ENCODE measurements at places on chromosomes 1 and 21.

DNA sequence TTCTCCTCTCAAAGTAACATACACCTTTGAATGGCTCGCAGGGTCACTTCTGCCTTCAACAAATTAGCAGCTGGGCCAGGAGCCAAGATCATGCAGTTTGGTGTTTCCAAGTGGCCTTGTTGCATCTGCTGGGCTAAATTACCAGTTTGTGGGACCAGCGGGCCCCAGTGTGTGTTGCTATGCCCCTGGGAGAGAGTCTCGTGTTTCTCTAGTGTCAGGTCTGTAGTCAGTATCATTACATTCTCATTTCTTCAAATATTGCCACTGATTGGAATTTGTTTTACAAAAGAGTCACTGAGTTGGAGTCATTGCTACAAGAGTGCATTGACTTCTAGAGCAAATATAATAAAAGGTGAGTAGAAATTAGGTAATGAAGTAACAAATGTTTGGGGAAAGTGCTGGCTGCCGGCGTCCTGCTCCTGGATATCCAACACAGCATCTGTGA, 35.5 kb downstream of the RHOU start:
- no peak for DNase-seq

DNA sequence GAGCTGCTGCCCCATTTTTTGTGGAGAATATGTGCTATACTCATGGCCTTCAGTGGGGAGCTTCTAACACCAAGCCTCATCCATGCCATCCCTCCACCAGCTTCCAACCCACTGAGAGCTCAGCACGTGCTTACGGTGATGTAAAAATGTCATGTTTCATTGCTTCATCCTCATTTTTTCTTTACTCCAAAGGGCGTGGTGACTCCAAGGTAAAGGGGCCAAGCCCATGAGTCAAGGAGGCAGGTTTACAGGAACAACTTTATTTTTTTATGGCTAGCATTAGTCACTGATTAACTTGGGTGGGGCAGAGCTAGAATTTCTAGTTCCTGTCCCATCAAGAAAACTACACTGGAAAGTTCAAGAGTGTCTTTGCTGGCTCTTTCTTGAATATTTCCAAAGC, at the start of gene C1orf226:
Gene C1orf226, plus strand, starts transcription at position 346 of the 400 bp plus-strand sequence. CDS start 174 bp downstream, outside the sequence.
- DNase-seq: no peak

DNA sequence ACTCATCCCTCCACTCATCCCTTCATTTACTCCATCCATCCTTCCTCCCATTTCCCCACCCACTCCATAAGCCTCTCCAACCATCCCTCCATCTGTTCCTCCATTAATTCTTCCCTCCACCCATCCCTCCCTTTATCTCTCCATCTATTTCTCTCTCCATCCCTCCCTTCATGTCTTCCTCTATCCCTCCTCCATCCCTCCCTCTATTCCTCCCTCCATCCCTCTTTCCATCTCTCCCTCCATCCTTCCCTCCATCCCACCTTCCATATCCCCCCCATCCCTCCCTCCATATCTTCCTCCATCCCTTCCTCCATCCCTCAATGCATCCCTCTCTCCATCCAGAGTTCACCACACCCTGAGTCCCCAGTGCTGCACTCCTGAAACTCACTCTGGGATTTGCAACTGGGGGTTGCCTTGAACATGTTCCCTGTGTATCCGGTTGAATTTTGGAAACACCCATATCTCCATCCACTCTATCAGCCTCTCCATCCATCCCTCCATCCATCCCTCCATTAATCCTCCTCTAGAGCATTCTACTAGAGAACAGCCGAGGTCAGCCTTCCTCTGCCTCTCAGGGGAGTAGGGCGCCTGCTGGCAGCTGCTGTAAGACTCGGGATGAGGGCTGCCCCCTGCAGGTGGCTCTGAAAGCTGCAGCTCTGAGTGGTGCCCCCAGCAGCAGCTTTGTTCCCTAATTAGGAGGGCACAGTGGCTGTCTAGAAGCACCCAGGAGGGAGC, 39.4 kb downstream of the ABCG1 start:
- peak; percentile 63 for DNase-seq

GRCh38 chr1:219708919-219709543, 96.1 kb upstream of the ZC3H11B start:
- no peak for DNase-seq

DNA sequence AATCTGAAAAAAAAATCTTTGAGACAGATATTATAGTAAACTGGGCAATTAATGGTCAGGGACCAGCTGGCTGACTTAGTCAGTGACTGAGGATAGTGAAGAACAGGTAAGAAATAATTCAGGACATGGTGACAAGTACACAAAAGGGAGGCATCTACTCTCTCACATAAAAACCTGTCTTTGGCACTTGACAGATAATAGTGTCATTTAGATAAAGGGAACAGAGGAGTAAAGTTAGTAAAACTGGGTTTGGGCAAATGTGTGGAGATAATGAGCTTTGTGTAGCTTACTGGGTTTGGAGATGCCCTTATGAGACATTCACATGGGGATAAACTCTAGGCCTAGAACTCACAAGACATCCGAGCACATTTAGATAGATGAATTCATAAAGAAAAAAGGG, 4.0 kb downstream of the SSX2IP start:
- no peak for DNase-seq

- DNase-seq: no peak
These were observed 28.6 kb downstream of the KIF26B start for GRCh38 chr1:245183429-245183828.

DNA sequence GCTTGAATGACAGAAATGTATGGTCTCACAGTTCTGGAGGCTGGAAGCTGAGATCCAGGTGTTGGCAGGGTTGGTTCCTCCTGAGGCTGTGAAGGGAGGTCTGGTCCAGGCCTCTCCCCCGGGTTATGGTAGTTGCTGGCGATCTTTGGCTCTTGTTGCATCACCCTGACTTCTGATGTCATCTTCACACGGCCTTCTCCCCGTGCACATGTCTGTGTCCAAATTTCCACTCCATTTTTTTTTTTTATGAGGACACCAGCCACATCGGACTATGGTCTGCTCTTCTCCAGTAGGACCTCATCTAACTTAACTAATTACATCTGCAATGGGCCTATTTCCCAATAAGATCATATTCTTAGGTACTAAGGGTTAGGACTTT, 232.2 kb downstream of the KCNJ6 start:
- DNase-seq: no peak

DNA sequence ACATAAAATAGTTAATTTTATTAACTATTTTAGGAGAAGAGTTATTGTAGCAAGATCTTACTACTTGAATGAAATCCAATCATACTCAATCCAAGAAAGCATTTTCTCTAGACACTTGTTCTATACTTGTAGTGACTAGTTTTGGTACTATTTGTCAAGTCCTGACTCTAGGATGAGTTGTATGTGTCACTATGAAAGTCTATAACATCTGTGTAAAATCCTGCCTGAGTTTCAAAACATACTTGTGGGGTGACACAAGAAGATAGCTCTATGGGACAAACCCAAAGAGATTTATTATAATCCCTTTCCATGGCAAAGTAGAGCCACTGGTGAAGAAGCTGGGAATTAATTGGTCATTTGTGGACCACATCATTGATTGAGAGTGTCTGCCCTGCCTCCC, 1042.2 kb upstream of the ADGRL4 start:
- no peak for DNase-seq

DNA sequence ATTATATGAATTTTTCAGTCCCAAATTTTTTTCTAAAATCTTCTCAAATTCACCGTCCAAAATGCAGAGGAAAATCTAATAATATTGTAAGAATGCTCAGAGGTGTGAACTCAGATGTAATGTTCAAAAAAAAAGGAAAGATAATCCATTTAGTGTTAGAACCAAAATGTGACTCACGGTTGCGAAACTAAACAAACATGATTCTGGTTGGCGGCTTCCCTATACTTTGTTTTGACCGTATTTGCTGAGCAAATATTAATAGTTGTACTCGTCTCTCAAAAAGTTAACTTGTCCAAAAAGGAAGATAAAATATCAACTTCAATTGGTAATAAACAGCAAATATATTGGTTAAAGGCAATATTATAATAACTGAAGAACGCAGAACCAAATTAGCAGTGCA, 34.4 kb downstream of the ZSWIM5 start:
- DNase-seq: no peak

DNA sequence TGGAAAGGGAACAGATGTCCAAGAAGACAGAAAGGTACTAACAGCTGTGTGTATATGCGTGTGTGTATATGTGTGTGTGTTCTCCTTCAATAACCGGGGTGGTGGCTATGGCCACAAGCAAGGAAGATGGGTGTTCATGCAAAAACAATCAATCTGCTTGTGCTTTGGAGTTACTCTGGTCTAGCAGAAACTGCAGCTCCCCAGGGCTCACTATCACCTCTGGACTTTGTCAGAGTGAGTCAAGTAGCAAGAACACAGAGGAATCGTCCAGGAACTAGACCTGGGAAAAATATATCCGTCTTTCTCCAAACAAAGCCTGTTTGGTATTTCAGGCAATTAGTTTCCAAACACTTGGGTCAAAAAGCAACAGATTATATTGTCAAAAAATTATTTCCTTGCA, 68.6 kb downstream of the GNG12 start:
- no peak for DNase-seq

- no peak for DNase-seq
These were observed 36.9 kb downstream of the WDR64 start for GRCh38 chr1:241688940-241689368.
